ENCODE measurements at places on chromosomes 13 and 19.

DNA sequence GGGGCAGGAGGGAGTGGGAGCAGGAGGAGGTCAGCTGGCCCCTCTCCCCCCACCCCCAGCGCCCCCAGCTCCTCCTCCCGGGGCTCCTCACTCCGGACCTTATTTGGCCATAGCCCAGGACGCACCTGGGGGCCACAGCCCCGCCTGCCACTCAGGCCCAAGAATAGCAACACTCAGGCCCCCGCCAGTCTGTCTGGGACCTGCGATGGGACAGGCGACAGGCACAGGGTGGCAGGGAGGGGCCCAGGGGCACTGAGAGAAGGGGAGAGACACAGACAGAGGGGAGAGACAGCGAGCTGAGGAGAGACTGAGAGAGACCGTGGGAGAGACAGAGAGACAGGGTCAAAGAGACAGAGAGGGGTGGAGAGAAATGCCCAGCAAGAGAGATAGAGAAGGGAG is 10.2 kb downstream of the JOSD2 start:
- DNase-seq, result no peak

DNA sequence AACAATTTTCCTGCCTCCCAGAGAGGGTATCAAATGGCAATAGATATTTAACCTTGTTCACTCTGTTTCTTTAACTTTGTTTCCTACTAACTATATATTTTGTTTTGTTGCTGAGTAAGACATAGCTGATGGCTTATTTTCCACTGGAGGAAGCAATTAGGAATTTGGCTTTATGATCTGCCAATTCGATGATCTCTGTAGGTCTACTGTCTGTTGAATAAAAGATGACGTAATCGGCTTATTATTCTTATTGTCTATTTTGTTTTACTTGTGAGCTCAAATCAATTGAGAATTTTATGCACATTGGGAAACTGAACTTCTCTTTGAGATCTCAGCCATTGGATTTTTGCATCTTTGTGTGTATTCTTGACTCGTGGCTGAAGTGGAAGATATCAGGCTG is 862.6 kb downstream of the EFNB2 start:
- DNase-seq, result no peak

GRCh38 chr13:21934284-21934683 is 263.4 kb downstream of the FGF9 start:
- no peak for DNase-seq

- DNase-seq, result no peak
Observed at GRCh38 chr13:45511310-45512097, 46.8 kb downstream of the COG3 start.

GRCh38 chr13:27043013-27043412 is 128.6 kb downstream of the USP12 start:
- DNase-seq, result no peak

DNA sequence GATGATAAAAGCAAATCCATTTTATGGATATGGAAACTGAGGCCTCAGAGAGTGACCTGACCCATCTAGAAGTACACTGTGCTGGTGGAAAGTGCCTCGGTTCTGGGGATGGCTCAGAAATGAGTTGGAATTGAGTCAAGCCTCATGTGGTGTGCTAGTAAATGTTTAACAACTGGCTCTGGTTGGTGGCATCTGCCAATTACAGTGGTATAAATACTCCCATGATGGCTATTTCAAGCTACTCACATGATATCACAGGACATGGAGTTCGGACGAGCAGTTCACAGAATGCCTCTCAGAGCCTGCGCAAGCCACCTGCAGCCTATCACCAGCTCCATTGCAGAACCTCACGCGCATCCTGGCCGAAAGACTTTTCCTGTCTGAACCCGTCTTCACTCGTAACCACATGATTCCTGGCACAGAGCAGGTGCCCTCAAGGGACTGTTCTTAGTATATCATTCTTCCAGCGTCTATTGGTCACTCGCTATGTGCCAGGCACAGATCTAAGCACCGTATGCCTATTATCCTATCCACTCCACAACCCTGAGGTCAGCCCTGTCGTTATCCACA is 9.1 kb downstream of the TMEM150B start:
- no peak for DNase-seq

GRCh38 chr13:80306337-80306972 is 34.5 kb downstream of the SPRY2 start:
- DNase-seq, result no peak

- no peak for DNase-seq
Observed at GRCh38 chr13:109760951-109761350, 25.4 kb downstream of the IRS2 start.

DNA sequence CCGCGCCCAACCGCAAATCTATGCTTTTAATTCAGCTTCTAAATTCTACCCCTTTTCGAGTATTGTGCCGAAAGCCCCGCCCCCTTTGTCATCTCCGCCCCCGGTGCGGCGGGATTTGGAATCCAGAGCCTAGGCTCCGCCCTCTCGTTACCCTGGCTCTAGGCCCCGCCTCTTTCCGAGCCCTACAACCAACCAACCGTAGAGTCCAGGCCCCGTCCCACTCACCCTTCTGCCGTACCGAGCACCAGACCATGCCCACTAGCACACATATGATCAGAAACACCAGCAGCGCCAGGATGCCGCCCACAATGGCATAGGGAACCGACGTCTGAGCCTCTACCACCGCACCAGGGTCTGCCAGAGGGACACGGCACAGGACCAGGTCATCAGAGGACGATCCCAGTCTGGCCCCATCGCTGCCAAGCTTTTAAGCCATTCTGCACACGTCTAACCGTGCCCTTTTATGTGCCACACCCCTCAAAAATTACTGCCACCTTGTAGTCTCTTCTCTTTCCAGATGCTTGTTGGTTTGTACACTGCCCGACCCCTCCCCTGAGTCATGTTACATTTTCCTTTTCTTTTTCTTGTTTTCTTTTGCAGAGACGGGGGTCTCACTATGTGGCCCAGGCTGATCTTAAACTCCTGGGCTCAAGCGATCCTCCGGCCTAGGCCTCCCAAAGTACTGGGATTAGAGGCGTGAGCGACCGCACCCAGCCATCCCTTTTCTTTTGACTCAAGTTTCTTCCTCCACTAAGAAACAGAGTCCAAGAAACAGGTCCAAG is 4.7 kb upstream of the ZNF428 start:
- no peak for DNase-seq

- no peak for DNase-seq
Observed at GRCh38 chr13:98846521-98846920, 94.0 kb upstream of the SLC15A1 start.

GRCh38 chr13:46622630-46623256 is 69.8 kb downstream of the LRCH1 start:
- DNase-seq, result no peak

GRCh38 chr13:44259045-44260027 is 114.3 kb upstream of the SERP2 start:
- DNase-seq, result peak; percentile 69

DNA sequence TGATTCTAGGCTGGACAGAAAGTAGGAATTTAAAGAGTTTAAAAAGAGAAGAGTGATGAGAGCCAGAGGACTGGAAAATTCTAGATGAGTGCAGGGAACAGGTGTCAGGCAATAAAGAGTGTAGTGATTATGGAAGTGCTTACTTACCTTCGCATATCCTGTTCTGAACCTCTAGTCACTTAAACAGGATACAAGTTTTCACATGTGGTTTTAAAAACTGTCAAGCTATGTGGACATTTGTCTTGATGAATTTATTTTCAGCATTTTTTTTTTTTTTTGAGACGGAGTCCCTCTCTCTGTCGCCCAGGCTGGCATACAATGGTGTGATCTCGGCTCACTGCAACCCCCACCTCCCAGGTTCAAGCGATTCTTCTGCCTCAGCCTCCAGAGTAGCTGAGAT is 34.3 kb upstream of the IL17D start:
- DNase-seq, result no peak

GRCh38 chr19:41935760-41936415 is 7.6 kb upstream of the ERFL start:
- DNase-seq, result no peak

GRCh38 chr19:27779954-27780353 is 1433.0 kb downstream of the UQCRFS1 start:
- no peak for DNase-seq

- no peak for DNase-seq
Observed at GRCh38 chr13:94154367-94154766, 325.1 kb downstream of the DCT start.

- DNase-seq, result no peak
Observed at GRCh38 chr13:106034201-106034600, 501.3 kb downstream of the EFNB2 start.

- DNase-seq, result no peak
Observed at GRCh38 chr13:24233351-24233901, 72.9 kb downstream of the SPATA13 start.

DNA sequence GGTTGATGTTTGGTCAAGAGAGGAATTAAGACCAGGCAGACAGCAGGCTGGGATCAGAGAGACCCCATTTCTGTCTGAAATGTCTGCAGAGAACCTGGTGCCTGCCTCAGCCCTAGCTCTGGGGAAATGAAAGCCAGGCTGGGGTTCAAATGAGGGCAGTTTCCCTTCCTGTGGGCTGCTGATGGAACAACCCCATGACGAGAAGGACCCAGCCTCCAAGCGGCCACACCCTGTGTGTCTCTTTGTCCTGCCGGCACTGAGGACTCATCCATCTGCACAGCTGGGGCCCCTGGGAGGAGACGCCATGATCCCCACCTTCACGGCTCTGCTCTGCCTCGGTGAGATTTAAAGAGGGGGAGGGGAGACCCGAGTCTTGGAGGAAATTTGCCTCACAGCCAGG is at the start of gene LILRB4:
Gene LILRB4, plus strand, starts transcription at position 256 of the 400 bp plus-strand sequence. Its CDS starts 49 bp downstream, at position 305.
- DNase-seq, result no peak

DNA sequence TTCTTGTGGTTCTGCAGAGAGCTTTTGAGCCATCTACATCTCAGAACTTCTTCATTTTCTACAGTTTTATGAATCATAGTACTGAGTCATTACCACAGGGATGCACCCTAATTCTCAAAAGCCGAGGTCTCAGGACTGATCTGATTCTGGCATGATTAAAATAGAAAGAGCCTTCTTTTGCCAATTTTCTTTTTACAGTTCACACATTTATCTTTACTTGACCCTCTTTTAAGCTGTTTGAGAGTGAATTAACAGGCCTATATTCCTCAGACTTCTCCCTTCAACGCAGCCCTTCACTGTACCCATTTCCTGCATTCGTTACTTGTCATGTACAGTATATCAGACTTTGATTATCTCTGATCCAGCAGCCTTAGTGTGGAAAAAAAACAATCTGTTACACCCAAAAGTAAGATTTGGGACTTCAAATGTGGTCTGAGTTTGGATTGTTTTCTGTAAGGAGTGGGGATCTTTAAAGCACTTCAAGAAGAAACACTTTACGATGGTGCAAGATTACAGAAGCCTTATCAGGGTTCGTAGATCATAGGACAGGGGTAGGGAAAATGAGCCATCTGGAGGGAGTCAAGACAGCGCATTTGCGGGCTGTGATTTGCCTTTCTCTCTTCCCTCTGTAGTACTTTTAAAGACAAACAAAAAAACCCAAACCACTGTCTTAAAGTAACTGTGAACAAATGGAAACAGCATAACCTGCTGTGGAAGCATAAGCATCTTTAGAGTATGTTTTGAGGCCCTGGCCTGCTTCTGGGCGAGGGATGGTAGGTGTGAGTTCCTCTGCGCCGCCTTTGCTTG is 15.3 kb upstream of the GPR183 start:
- DNase-seq, result no peak

DNA sequence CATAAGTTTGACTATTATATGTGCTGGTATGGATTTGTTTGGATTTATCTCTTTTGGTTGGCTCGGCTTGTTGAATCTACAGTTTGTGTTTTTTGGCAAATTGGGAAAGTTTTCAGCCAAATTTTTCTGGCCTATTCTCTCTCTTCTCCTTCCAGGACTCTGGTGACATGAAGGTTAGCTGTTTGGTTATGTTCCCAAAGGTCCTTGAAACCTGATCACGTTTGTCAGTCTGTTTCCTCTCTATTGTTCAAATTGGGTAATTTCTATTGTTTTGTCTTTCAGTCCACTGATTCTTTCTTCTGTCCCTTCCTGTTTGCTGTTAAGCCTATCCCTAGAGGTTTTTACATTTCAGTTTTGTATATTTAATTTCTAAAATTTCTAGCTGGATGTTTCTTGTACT is 81.5 kb upstream of the SHISA2 start:
- DNase-seq, result no peak

DNA sequence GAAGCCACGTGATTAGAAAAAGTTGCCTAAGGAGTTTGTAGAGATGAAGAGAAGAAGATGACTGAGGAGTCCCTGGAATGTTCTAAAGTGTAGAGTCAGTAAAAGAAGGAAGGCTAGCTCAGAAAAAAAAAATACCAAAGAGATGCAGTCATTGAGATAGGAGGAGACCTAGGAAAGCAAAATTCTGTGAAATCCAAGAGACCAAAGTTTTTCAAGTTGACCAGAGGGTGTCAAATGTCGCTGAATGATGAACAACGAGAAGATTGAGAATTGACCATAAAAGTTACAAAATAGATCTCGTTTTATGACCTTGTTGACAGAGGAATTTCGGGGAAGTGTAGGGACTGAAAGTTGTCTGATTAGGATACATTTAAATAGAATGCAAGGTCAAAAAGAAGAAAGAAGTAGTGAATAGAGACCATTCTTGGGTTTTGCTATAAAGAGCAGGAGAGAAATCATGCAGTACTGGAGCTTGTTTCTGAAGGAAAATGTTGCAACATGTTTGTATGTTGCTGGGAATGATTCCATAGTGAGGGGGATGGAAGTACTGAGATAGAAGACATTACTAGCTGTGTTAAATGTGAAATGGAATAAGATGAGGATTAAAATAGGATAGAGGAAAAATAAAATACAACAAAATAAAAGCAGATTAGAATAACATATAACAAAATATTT is 30.2 kb upstream of the HTR2A start:
- DNase-seq, result no peak

GRCh38 chr13:18235172-18235571 is 946.5 kb downstream of the TUBA3C start:
- DNase-seq, result no peak

DNA sequence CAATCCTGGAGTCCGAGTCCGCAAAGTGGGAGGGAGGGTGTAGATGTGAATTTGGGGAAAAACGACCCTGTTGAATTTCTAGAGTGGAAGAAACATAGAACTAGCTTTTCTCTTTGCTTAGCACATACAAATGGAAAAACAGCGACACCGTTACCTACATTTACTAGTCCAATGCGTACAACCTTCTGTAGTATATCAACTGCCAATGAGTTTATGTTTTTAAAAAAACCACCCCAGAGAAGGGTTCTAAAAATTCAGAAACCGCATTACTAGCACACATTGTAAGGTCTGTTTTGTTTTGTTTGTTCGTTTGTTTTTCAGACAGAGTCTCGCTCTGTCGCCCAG is 332 bp upstream of the SUPT20H start:
- DNase-seq, result no peak

- no peak for DNase-seq
Observed at GRCh38 chr13:95485045-95485517, 67.4 kb upstream of the CLDN10 start.

- DNase-seq, result no peak
Observed at GRCh38 chr19:2249010-2249866, at the start of gene AMH. AMH (plus strand) TSS chr19:2249323; CDS start chr19:2249333, 10 bp downstream.

DNA sequence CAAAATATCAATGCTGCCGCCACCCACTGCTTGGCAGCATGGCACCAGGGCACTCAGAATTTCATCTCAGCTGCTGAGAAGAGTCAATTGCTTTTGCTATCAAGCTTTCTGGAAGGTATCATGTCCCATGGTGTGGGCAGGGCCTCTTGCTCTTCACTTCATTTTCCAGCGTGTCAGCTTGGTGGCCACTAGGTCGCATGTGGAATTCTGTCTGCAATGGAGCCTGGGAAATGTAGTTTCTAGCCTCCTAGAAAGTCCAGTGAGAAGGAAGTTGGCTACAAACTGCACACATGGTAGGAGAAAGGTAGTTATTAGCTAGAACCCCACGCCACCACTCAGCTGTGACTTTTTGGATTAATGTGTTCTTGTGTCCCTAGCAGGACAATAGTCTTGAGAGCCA is 105.3 kb downstream of the MYO16 start:
- DNase-seq, result no peak
